ENCODE measurements at places on chromosomes 1 and 21.

- DNase-seq: no peak
Observed at GRCh38 chr21:46667741-46668380, 32.4 kb downstream of the PRMT2 start.

DNA sequence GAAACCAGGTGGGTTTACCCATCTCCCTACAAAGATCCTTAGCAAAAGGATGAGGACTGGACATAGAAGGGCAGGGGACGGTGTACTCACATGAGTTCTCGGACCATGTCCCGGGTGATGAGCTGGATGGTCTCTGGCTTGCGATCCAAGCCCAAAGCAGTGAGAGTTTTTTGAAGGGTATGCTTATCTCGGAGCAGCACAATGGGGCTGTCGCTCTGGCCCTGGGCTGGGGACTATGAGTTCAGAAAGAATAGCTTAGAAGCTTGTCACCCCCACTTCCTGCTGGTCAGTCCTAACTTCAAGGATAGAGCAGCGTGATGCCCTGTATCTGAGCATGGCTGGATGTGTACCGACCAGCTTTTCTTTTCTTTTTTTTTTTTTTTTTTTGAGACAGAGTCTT lies 9.6 kb downstream of the CFAP45 start:
- DNase-seq: no peak

GRCh38 chr1:97780884-97781283 lies 139.9 kb downstream of the DPYD start:
- no peak for DNase-seq

DNA sequence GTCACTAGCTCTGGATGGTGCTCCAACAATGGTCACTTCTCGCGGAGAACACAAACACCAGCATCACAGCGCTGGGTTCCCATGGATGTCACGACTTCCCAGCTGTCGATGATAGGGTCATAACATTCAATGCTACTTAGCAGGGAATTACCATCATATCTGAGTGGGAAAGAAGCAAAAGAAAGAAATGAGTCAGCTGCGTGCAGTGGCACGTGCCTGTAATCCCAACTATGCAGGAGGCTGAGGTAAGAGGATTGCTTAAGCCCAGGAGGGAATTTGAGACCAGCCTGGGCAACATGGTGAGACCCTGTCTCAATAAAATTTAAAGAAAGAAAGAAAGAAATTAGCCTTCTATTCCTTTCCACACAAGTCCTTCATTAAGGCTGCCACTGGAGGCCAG lies 3.6 kb upstream of the RABIF start:
- no peak for DNase-seq

DNA sequence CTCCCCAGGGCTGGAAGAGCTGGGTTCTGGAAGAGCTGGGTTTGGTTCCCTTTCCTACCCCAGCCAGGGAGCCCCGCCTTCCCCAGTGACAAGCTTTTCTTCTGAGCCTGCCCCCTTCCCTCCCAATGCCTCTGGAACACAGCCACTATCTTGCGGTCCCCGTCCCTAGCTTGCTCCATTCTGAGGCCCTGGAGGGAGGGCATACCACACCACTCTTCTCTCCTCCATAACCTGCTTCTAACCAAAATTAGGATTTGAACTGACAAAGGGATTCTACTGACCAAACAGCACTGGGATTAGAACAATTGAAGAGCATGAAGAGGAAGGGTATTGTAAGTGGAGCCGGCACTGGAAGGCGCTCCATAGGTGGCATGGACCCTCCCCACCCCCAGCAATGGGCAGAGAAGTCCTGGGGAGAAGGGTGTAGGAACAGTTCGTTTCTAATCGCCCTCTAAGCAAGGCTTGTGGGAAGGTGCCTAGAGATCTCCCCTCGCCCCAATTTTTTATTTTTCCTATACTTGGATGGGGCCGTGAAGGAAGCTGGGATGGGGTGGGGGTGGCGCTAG lies 690 bp downstream of the C1orf216 start:
- no peak for DNase-seq

DNA sequence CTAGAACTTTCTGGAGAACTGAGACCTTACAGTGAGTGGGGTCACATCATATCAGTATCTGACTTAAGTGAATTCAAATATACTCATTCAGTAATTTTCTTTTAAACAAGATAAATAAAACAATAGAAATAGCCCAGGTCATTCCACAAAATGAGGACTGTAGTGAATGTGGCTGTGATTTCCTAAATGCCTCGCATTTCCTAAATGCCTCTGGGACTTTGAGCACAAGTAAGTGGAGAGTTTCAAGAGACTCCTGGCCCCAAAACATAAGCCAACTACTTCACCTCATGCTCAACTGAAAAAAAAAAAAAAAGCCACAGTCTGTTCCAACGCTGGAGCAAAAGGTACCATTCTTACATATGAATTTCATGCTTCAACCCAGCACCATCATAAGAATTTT lies 81.5 kb downstream of the ZNF281 start:
- DNase-seq: no peak

DNA sequence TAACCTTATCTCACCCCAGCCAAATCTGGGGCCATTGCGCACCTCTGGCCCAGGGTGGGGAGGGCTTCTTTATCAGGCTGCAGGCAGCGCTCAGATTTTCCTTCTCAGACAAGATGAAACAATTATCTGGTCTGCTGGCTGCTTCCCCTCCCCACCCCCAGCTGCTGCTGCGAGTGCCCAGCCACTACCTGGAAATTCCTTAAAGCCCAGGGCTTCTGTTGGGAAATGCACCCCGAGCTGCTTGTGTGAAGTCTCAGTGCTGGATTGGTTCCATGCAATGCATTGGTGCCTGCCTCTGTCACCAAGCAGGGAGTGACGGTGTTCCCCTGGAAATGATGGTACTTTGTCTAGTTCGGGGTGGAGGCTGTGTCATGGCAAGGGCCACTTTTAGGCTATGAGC lies 18.5 kb upstream of the ACTL8 start:
- DNase-seq: no peak

GRCh38 chr1:220382994-220383393 lies 110.7 kb upstream of the RAB3GAP2 start:
- DNase-seq: no peak

GRCh38 chr1:39877980-39878956 lies 5.0 kb downstream of the TRIT1 start:
- DNase-seq: no peak

DNA sequence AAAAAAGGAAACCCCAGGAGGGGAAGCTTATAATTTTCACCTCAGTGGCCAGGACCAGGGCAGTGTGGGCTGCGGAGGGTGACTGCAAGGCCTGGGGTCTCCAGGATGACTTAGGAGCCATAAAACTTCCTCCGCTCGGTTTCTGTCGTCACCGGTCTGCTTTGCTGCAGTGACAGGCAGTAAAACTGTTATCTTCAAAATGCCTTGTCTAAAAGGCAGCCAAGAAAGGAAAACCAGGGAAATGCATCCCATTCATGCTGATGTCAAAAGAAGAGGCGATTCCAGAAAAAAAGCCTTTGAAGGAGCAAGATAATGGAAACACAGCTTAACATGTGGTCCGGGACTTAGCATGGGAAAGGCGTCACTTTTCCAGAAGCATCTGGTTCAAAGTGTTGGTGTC lies 42.0 kb downstream of the COL6A1 start:
- DNase-seq: no peak

- no peak for DNase-seq
Observed at GRCh38 chr1:37794372-37795339, 1.0 kb downstream of the MANEAL start.

DNA sequence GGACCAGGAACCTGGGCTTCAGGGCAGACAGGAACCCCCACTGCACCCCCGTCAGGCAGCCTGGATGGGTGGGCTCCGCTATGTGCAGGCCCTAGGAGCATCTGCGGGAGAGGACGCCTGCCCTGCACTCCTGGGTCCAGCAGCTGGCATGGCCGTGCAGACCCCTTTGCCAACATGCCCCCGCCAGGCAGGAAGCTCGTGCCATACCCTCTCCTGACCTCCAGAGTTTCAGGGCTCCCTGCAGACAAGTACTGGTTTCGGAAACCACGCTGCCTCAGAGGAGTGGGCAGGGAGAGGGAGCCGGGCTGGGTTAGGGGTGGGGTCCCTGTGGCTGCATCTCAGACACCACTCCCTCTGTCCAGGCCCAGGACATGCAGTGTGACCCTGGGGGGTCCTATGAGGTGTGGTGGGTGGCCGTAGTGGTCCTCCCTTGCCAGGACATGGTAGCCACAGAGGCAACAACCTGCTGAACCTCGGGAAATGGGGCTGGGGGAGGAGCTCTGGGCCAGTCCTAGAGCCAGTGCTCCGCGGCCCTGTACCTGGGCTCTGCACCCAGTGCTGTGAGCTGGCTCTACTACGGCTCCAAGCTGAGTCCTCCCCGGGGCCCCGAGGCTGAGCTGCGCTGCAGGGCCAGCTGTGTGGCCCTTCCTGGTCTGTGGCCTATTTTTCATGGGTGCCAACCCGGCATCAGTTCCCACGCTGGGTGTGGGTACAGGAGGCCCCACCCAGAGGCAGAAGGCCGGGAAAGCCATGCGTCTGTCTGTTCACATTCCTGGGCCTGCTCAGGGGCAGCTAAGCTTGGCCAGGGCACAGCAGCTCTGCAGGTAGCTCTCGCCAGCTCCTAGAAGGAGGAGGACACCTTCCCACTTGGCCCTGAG lies 1.4 kb downstream of the PLEKHN1 start:
- DNase-seq: no peak

GRCh38 chr1:88070956-88071355 lies 613.1 kb upstream of the PKN2 start:
- no peak for DNase-seq

- DNase-seq: no peak
Observed at GRCh38 chr1:112513112-112513870, 4.5 kb downstream of the WNT2B start.

DNA sequence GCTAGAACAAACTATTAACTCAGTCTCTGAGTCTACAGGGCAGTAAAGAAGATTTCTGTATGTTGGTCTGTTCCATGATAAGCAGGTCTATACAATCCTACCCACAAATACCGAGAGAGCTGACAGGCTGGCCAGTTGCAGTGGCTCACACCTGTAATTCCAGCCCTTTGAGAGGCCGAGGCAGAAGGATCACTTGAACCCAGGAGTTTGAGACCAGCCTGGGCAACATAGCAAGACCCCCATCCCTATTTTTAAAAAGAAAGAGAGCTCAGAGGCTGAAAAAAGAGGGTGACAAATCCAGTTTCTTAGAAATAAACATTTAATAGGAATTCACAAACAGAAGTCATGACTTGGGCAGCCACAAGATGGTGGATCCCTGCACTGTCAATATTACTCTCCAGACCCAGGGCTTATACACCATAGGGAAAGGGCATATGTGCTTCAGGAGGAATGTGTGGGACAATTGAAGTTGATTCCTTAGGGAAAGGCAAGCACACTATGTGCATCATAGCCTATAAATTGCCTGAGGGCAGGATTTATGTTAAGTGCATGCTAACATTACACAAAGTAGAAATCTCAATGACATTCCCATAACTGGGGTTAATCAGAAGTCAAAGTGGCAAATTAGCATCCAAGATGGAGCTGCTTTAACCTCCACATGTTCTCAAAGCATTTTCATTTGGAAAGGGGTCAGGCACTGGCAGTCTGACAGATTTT lies 66.8 kb downstream of the SLC16A1 start:
- DNase-seq: no peak

- DNase-seq: no peak
Observed at GRCh38 chr1:68594851-68595250, 98.0 kb upstream of the DEPDC1 start.

DNA sequence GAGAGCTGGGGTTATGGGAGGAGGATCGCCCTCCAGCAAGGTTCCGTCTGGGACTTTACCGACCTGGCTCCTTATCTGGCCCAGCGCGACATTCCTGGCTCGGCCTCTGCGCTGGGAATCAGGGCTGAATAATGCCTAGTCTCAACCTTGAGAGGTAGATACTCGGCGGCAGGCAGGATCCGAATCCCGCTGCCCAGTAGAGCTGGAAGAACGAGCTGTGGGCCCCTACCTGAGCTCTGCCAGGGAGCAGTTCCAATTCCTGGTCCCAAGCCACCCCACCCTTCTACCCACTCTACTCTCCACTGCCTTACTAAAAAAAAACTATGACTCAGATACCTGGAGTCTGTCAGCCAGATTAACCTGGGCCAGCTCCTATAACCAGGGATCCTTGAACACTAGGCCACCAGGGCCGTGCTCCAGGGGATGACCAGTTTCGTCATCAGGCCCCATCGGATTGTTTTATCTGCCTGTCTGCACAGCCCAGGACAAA lies 53.6 kb downstream of the RHBG start:
- no peak for DNase-seq

DNA sequence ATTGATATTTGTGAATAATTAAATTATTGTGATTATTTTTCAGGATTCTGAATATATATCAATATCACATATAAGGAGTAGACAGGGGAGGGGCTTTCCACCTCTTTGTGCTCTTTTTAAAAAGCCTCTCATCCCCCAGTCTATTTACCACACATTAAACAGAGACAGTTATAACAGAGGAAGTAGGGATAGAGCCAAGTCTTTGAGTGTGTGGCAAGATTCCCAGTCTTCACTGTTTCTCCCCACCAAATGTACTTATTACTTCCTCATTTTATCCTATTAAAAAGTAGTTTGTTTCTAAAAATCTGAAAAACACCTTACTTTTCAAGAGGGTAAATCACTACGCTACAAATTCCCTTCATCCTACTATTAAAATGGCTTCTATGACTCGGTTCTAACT lies 46.7 kb downstream of the EPS15 start:
- DNase-seq: no peak

GRCh38 chr1:199038156-199038555 lies 399.3 kb downstream of the PTPRC start:
- no peak for DNase-seq

DNA sequence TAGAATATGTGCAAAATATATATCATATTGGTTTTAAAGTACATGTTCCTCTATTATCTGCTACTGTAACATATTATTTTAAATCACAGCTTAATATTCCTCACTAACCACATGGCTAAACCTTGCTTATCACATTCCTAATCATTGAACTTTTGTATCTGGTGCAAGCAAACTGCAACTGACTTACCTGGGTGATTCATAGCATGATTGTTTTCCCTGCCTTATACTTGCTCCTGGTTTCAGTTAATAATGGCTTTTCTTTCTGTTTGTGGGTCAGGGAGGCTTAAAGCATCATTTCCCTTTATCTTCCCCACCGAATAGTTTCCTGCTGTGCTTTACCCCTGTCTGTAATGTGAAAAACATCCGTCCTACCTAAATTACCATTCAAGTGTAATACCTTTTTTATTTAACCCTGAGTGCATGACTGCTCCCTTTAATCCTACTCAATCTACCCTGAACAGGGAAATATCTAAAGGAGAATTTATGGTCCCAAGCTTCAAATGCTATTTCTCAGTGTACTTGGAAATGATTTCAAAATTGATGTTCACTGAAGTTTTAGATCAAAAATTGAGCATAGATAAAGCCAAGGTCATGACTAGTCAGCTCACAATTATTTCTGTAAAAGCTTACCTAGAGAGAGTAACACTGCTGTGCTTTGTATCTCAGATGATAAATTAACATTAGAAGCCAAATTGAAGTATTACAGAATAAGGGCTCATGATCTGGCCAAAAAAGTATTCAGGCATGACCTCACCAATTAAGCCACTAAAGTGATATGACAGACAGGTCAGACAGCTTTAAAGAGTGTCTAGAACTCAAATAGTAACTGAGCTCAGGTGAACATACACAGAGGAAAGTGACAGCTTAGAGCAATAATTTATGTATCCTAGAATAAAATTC lies 507.1 kb downstream of the BRINP3 start:
- DNase-seq: no peak

Data from stimulated activated CD4-positive, alpha-beta T cell treated with anti-CD3 and anti-CD28 coated beads, Interleukin-4, amount 100 ng/mL, for 24 hours (primary cell).